ENCODE measurements at places on chromosomes 3 and 15. TPM values are rescaled to one million over a fixed set of nuclear protein-coding genes. Genes with fewer than 3 reads are reported as not detected.

The FBXL2 gene
- 31.2 TPM for polyA plus RNA-seq

The WDR49 gene
- 1.6 TPM for polyA plus RNA-seq

The BCHE gene
- 47.1 TPM for polyA plus RNA-seq

The HCLS1 gene
- 7.6 TPM for polyA plus RNA-seq

The GPR62 gene
- polyA plus RNA-seq: 0.49 TPM

The HTR3E gene
- not detected for polyA plus RNA-seq

The ECE2 gene
- not detected for polyA plus RNA-seq

The GP9 gene
- 0.50 TPM for polyA plus RNA-seq

DNA sequence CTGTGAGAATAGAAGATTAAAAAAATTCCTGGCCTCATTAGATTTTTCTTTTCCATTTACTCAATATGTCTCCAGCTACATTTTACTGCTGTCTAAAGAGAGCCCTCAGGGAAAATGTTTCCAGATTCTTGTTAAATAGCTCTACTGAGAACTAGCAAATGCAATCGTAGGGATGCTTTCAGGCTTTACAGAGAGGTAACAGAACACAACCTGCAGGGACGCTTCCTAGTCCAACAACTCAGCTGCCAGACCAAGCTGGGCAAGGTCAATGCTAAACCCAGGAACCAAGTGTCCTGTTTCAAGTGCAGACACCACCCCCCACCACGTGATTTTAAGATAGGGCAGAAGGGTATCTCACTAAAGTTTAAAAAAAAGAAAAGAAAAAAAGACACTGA, 25.2 kb downstream of the ARHGEF3 start:
- no peak for DNase-seq

DNA sequence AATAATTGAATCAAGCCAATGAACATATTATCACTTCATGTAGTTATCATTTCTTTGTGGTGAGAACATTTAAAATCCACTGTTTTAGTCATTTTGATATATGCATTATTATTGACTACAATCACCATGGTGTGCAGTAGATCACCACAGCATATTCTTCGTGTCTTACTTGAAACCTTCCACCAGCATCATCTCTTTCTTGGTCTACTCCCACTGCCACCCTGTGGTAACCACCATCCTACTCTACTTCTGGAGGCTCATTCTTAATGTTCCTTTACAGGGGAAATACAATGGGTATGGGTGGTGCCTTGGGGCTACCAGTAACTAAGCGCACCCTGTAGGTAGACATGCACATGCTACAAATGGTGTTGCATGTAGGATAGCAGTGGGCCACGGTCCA, 25.4 kb downstream of the PXK start:
- DNase-seq: no peak

- no peak for DNase-seq
Measured at GRCh38 chr15:75397494-75397893, 29.1 kb upstream of the MAN2C1 start.

DNA sequence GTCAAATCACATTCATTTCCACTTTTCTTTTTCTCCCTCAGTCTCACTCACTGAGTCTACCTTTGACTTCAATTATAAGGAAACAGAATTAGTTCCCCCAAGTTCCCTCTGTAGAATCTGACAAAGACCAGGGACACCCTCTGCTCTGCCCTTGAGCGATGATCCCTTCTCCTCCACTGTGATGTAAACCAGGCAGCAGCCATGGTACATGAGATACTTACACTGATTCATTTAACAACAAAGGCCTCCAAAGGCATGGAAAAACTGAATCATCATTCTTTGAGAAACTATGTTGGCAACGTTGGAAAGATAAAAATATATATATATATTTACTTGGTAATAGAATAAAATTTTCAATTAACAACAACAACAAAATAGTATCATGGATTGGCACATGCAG, 84.1 kb downstream of the P3H2 start:
- no peak for DNase-seq

GRCh38 chr3:128076483-128077201, 24.4 kb downstream of the SEC61A1 start:
- DNase-seq: no peak

GRCh38 chr3:106719077-106719476, 658.2 kb upstream of the CCDC54 start:
- no peak for DNase-seq

DNA sequence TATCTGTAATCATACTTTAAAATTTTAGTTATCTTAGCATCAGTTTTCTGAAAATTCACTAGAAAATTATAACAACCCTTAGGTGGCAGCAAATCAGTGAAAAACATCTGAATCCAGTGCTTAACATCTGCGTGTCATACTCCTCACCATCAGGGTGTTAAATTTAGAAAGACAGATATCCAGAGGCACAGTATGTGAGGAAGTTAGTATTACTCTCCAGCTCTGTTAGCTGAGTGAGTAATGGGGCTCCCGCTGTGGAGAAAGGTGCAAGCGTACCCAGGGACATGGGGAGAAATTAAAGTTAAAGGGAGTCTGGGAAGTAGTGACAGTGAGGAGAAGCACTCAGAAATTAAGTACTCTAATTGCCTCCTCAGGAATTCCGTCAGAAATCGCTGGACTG, 50.9 kb downstream of the CEP63 start:
- no peak for DNase-seq

DNA sequence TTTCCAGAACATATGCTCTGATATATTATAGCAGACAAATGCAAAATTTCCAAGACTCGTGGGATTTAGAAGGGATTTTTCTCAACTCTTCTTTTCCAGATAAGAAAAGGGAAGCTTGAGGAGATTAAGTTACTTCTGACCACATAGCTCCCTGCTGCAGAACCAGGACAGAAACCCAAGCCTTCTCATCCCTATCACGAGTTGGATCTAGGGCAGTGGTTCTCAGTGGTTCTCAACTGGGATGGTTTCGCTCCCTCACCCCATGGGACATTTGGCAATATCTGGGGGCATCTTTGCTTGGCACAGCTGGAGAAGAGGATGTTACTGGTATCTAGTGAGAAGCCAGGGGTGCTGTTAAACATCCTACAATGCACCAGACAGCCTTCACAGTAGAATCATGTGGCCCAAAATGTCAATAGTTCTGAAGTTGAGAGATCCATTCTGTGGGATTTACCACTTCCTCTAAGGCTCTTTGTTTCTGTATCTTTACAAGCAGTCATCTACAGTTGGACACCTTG, 64.2 kb downstream of the LIPC start:
- no peak for DNase-seq

GRCh38 chr3:13193320-13194284, 120.4 kb upstream of the IQSEC1 start:
- no peak for DNase-seq

DNA sequence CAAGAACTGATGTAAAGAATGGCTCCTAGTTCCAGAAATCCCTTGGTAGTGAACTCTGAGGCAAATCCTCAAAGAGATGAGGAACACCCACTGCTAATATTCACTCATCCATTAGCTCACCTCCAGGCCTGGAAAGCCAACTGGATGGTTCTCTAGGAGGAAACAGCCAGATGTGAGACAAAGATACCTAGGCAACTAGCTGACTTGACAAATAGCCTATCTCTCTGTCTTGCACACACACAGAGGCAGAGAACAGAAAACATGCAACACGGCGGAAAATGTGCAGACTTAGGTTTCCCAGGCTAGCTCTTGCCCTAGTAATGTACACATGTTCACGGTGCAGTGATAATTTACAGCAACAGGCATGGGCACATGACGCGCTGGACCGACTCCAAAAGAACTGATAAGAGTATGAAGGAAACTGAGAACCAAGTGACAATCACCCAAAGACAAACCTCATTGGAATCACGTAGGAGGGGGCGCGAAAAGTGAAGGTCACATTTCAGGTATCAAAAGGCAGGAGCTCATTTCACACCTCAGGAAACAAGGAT, 318.1 kb downstream of the FOXP1 start:
- no peak for DNase-seq

DNA sequence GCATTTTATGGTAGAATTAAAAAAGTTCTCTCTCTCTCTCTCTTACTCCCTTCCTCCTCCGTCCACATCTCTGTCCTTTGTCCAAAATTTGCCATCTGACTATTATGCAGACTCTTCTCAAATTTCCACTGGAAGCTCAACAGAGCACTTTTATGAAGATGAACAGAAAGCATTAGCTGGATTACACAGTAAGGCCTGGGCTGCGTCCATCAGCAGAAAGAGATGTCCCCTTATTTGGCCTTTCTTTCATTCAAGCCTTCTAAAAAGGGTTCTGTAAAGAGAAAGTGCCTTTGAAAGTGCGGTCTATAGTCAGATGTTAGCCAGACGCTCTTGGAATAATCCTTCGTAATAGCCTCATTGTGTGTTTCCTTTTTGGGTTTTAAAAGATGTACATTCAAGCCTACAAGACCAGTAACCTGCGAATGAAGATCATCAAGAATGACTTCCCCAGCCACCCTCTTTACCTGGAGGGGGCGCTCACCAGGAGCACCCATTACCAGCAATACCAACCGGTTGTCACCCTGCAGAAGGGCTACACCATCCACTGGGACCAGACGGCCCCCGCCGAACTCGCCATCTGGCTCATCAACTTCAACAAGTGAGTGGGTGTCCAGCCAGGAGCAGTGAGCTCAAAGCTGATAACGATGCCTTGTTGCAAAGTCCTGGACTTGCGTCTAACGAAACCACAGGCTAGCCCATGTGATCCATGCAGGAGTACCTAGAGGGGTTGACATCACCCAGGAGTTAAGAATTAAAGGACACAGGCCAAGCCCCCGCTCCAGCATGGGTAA, 53.1 kb downstream of the MESD start:
- DNase-seq: no peak

GRCh38 chr3:16090024-16090423, 84.5 kb upstream of the GALNT15 start:
- DNase-seq: no peak

DNA sequence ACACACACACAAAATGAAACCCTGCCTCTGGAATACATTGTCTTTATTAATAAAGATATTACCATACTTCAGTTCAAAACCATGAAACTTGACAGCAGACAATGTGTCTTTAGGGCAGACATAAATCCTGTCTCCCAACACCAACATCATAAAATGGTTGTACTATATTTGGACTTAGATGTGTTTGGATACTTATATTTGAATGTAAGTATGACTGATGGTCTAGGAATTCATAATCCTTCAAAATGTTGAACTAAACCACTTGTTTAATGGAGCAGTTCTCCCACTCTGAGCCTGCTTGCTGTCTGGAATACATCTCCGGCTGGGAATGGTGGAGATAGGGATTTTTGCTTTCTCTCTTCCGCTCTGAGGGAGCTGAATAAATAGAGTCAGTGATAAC, 10.6 kb downstream of the FBN1 start:
- DNase-seq: no peak

DNA sequence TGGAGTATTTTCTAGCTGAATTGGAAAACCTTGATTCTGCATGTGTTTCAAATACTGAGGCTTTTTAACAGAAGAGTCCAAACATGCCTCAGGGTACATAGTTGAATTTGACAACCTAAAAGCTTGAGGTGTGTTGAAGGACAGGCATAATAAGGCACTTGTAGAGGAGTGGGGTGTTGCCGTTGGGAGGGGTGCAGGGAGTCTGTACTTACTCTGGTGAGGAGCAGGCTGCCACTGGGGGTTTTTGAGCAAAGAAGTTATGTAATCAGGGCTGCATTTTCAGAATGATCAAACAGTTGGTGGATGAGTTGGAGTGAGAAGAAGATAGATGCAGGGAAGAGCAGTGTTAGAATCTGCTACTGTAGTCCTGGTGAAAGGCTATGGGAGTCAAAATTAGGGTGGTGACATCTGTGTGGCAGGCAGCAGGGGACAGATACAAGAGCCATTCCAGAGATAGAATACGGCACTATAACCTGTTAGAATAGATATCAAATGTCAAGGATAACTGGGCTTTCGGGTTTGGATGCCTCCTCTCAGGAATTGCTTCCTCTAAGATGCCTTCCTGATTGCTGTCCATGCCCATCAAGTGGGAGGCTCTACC, 161.6 kb downstream of the GHSR start:
- DNase-seq: no peak

DNA sequence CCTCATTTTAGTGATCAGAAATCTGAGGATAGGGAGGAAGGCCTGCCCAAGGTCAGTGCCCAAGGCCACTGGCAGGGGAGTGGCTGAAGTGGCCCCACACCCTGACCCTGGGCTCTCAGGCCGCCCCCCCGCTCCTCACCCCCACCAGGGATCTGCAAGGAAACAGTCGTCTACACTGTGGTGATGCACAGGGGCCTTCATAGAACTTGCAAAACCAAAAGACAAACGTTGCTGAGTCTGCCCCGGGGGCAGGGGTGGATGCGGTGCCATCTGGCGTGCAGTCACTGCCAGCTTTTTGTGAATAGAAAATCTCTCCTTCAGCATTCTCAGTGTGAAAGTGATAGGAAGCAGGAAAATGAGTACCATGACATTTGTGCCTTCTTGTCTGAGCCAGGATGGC, 41.3 kb downstream of the WHAMM start:
- DNase-seq: no peak

GRCh38 chr3:175270866-175271265, 411.7 kb downstream of the NAALADL2 start:
- no peak for DNase-seq

DNA sequence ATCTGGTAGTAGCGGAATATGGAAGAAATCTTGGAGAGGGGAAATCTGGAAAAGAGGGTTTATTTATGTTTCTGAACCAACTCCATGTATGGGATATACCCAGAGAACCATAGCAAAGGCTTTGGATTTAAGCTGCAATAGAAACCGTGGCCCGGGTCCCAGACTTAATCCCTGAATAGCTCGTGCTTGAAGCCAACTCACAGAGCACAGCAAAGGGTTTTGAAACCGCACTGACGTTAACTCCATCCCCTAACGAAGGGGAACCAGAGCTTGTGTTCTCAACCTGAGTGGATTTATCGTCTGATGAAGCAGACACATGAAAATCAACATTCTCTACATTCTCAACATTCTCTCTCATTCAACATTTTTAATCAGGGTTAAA, 154.6 kb downstream of the APBA2 start:
- no peak for DNase-seq

- DNase-seq: no peak
Measured at GRCh38 chr3:187698499-187699399, 3.6 kb downstream of the RTP2 start.

- no peak for DNase-seq
Measured at GRCh38 chr3:42730294-42730693, 27.7 kb upstream of the HHATL start.
